ENCODE measurements at places on chromosomes 12 and 14.

DNA sequence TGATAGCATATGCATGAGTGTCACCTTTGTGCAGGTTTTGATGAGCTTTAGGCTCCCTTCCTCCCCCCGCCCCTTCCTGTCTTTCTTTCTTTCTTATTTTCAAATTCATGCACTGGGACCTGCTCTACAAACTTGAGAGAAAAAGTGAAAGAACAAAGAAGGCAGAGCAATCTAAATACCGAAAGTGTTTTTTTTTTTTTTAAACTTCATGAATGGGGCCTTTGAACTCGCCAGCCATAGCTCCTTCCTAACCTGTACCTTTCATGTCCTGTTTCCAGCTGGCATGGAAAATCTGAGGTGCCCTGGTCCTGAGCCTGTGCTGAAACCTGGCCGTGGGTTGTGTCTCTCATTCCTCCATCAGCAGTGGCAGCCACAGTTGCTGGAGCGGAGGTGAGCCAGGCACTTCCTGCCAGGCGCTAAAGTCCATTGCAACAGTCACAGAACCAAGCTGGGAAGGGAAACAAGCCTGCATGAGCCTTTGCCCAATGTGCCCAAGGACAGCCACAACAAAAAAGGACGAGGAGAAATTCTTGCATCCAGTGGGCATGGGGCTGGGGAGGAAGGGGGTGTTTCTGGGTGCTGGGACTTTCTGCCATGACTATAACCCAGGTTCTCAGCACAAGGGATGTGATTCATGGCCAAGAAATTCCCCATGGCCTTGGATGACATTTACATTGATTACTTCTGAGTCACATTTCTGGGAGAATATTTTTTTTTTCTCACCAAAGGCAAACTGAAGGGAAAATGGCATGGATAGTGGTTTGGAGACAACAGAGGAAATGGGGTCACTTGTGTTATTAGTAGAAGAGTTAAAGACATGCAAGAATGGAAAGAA, 102.7 kb downstream of the TMEM30B start:
- peak; percentile 92 for DNase-seq

DNA sequence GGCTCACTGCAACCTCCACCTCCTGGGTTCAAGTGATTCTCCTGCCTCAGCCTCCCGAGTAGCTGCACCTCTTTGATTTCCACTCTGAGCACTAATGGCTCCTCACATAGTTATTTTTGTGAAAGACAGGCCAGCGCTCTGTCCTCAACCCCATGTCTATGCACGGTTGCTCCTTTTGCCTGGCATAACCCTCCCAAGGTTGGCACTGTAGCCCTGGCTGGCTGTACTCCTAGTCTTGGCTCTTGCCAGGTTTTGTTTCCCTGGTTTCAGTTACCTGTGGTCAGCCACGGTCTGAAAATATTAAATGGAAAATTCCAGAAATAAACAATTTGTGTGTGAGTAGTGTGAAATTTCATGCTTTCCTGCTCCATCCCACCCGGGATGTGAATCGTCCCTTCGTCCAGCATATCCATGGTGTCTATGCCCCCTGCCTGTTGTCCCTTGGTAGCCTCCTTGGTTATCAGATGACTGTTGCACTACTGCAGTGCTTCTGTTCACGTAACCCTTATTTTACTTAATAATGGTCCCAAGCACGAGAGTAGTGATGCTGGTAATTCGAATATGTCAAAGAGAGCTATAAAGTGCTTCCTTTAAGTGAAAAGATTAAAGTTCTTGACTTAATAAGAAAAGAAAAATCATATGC, 12.3 kb upstream of the DCD start:
- DNase-seq, result no peak

- no peak for DNase-seq
Observed at GRCh38 chr14:38522724-38523123, 266.8 kb upstream of the CLEC14A start.

DNA sequence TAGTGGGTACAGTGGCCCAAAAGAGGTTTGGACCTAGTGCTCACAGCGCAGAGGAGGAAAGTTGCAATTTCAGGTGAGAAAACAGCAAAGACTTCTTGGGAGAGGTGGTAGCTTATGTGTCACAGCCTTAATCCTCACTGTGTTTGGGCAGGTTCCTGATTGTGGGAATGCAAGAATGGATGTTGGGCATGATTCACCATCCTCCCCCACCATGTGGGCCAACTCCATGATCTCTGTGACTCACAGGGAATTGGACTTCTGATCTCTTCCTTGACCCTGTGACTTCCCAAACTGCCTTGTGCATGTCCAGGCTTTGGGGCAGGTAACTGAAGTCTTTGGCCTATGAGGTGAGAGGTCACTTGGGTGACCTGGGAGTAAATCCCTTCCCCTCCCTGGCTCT, 1.8 kb upstream of the CHST11 start:
- DNase-seq, result no peak

DNA sequence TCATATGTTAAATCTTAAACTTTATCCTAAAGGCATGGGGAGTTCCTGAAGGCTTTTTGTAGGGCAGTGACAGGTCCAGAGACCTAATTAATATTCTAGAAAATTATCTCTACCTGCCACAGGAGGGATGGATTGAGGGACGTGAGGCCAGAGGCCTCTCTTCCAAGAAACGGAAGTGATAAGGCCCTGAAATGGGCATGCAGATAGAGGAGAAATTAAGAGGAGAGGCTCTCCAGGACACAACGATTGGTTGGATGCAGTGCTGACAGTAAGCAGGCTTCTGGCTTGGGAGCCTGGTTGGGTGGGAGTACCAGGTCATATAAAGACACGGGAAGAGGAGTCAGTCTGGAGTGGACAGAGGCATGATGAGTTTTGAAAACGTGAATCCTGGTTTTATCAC, 3.1 kb upstream of the BORCS5 start:
- DNase-seq, result no peak

GRCh38 chr14:93566065-93566693, 135.4 kb downstream of the UNC79 start:
- no peak for DNase-seq

GRCh38 chr12:80017261-80017870, 82.0 kb upstream of the OTOGL start:
- DNase-seq, result no peak

DNA sequence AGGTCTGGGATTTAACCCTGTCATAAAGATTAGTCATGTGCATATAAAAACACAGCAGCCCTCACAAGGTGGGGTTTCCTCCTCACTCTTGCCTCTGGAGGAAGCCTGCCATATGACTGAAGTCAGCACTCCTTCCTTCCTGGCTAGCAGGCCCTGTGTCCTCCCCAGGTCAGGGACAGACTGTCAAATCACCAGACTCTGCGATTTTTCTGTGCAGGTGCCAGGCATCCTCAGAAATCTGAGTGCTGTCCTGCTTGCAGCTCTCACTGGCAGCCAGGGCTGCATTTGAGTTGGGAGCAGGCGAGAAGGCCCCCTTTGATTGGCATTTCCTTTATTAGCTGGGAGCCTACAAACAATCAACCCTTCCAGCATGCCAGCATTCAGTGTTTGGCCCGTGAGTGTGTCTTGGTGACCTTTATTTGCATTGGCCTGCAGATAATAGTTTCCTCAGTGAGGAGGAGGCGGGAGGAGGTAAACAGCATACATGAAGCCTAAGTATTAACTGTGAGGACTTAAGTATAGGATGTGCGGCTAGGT, 183.8 kb upstream of the ARHGAP5 start:
- no peak for DNase-seq

DNA sequence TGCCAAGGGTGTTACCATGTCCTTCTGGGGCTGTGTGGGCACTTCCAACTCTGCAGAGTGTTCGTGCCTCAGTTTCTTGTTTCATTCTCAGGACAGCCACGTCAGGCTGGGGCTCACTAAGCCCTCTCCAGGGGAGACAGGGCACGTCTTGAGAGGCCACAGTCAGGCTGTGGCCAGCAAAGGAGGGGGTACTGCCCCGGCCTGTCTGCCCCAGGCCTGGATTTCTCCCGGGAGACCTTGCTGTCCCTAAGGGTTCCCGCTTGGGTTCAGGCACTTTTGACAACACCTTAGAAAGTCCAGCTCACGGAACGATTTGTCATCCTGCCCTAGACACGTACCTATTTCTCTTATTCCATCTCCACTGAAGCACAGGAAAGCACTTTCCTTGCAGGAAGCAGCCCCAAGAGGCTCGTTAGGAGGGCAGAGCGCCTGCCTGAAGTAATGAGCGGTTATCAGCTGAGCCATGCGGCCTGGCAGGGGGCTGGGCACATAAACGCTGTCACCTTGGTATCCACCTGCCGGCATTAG, 290.4 kb upstream of the RTL1 start:
- no peak for DNase-seq
